ENCODE measurements at places on chromosomes 6 and 20.
A peak's percentile ranks its signal among the peaks of the same experiment; 100 is the strongest.

- DNase-seq, result no peak
These were observed 21.6 kb downstream of the TOMM34 start for GRCh38 chr20:44938637-44939036.

GRCh38 chr20:36607586-36608387, 2.2 kb downstream of the RAB5IF start:
- DNase-seq, result no peak

DNA sequence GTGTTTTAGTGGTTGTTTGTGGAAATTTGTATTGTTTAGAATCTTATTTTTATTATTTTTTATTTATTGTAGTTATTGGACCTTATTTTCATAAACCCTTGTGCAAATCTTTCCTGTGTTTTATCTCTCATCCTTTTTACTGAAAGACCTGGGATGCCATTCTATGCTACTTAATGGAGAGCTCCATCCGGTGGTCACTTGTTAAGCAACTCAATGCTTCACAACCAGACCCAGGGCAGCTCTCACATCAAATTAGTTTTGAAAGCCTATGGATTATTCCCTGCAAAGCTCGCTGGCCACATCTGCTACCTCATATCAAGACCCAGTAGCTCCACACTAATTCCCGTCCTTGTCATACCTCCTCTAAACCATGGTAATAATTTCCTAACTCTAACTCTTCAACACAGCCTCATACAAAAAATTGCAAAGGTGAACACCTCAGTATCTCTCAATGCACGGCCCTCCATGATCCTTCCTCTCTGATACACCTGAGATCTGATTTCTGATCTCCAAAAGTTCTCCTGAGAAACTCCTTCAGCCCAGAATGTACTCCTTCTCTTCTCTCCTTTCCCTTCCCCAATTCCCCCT, 296.6 kb upstream of the MANEA start:
- DNase-seq, result no peak

DNA sequence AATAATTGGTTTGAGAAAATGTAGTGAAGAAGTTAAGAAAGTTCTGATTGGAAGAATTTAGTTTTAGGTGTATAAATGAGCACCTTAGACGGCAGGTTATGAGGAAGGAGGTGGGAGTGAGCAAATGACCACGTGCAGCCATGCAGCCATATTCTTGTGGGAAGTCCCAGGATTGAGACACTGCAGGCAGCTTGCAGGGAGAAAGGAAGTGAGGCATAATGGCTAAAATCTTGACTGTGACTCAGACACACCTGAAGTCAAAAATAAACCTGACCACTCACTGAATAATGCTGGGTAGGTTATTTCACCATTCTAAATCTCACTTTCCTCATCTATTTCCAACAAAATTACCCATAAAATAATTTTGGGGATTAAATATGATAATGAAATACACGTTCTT, 16.6 kb downstream of the DSE start:
- no peak for DNase-seq

- no peak for DNase-seq
These were observed 15.4 kb downstream of the RANBP9 start for GRCh38 chr6:13696226-13696625.

- DNase-seq, result no peak
These were observed 108.6 kb downstream of the BANF2 start for GRCh38 chr20:17808357-17808756.

DNA sequence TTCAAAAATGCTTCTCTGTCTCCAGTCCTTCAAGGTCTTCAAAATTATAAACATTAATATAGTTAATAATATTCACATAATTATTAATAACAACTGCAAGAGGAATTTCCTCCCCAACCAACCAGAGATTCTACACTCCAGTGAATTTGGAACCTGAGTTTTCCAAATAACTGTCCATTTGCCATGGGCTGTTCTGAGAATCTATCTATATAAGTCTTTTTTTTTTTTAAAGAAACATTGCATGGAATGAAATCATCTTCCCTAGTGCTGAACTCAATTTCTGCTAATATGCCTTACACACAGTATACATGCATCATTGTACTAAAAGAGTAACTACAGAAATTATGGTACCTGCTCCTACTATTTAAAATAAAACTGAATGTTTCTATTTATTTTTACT, 113.9 kb downstream of the SLC22A3 start:
- no peak for DNase-seq

GRCh38 chr20:24783631-24784492, 165.2 kb upstream of the CST7 start:
- DNase-seq, result no peak

DNA sequence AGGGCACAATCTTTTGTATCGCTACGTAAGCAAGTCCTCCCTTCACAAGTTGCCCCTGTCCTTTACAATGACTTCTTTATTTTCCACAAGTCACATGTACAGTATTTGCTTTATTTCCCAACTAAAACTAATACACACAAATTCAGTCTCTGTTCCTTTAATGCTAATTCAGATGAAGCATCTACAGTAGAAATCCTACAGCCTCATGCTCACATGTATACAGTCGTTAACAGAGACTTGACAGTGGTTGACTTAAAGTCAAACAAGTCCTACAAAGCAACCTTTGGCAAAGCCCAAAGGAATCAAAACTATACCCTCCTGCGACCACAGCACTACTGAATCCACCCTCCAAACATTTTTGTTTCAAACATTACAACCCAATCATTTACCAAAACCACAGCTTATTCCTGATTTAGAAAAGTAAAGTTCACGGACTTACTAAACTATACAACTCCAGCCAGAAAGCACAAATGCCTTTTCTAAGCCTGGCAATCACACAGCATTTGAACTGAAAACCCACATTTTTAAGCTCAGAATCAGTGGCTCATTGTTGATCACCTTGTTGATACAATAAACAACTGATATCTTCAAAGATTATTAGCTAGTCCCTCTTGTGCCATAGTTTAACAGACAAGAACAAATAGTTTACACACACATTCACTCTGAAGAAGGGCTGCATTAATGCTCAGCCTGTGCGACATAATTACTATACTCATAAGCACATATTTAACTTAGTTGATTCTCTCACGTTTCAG, 70.9 kb upstream of the NHSL1 start:
- DNase-seq, result no peak

- DNase-seq, result no peak
These were observed 47.2 kb upstream of the IPCEF1 start for GRCh38 chr6:154403788-154404187.

GRCh38 chr6:2752477-2753109, 1.9 kb upstream of the MYLK4 start:
- no peak for DNase-seq

- DNase-seq, result peak; percentile 66
These were observed at the start of gene TMEM242 for GRCh38 chr6:157323255-157323965. TSS of gene TMEM242 (minus strand) at chr6:157323519. CDS start at chr6:157323499, 20 bp downstream.

DNA sequence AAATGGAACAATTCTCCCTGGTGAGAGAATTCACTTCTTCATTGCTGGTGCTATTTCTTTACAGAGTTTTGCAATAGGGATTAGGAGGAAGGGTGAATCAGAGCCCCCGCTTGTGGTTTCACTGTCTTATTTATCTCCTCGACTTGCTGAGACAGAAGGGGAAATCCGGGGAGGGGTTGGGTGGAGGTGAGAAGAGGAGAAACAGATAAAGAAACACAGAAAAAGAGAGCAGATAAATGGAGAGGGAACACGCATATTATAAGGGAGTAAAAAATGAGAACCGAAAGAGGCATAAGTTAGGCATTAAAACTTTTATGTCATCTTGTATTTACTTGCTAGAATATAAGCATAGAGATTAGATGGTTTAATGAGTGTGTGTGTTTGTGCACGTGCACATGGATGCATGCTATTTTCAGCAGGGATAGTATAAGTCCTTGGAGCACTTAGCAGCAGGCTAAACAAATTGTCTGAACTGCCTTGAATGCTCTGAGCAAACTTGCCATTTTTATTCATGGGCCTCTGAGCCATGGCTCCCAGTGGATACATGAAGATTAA, 105.0 kb downstream of the OLIG3 start:
- DNase-seq, result peak; percentile 32

DNA sequence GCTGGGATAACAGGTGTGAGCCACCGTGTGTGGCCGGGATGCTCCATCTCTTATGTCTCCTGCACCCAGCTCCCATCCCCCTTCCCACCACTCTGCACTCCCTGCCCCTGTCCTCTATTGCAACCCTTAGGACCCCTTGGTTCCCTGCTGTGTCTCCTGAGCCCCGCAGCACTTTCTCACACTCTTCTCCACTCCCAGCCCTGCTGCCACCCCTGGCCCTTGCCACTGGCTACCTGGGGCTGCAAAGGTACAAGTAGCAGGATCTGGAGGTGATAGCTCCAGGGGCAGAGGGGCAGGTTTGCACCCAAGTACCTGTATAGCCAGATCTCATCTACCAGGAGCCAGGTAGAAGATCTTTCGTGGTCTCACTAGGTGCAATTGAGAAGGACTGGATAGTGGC, 6.6 kb upstream of the CPXM1 start:
- DNase-seq, result no peak

DNA sequence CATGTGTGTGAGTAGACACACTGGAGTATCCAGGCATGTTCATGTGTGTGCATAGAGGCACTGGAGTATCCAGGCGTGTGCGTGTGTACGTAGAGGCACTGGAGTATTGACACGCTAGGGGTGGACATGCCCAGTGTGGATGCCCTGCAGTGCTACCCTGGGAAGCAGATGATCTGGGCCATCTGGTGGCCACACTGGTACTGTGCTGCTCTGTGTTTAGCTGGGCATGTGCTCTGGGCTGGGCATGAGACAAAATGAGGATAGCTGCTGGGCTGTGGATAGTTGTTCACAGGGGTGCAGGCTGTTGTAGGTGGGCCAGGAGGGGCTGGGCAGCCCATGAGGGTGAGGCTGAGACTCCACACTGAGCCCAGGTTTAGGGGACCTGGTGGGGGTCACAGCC, 24.0 kb upstream of the NPBWR2 start:
- no peak for DNase-seq

DNA sequence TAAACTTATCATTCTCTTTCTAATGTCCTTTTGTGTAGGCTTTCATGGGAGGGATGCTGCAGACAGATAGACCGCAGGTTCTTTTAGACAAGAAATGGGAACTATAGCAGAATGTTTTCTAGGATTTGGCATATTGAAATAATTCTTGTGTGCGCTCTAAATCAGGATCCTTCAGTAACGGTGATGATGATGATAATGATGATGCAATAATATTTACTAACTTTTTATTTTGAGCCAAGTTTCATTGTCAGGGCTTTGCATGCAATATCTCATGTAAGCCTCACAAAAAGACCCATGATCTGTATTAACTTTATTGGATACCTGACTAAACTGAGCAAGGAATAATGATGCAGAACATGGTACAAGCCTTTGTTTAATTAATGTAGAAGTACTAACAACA, 280.1 kb downstream of the HAO1 start:
- DNase-seq, result no peak

GRCh38 chr6:166901626-166902025, 54.7 kb downstream of the RNASET2 start:
- DNase-seq, result no peak

DNA sequence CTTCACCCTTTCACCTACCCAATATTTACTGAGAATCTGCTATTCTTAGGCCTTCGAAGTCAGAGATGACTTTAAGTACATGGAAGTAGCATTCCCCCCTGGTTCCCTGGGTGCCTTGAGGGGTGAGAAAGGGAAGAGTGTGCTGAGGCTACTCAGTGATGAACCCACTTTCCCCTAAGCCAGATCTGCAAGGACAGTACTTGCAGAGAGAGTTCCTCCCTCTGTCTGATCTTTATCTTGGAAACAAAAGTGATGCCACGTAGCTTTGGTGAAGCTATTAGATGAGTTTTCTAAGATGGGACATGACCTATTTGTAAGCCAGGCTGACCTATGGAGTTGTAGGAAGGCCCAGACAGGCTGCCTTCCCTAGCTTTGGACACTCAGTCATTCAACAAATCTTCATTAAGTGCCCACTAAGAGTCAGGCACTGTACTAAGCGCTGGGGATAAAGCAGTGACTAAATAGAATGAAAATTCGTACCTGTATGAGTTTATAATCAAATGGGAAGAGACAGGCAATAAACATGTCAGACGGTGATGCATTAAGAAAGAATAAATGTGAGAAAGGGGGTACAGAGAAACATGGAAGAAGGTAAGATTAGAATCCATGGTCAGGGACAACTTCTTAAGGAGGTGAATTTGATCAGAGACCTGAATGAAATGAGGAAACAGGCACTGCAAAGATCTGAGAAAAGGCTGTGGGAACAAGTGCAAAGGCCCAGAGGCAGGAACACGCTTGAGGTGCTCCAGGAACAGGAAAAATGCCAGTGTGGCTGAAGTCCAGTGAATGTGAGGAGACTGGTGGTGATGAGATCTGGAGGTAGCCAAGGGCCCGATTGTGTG, 42.2 kb downstream of the BCL2L1 start:
- DNase-seq, result no peak

- no peak for DNase-seq
These were observed 68.3 kb upstream of the FRMD1 start for GRCh38 chr6:168147205-168147738.

DNA sequence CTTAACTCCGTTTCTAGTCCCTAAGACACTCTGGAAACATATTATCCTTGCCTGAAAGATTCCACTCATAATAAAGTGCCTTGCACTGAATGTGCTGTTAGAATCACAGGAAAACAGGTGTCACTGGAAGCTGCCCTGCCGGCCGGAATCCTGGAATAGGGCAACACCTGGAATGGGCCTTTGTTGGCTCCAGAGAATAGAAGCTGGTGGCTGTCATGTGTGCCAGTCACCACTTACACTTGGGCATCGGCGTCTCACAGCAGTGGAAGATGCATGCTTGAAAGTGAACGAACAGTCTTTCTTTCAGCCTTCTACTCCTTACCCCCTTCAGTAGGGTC, 90.8 kb upstream of the AFDN start:
- no peak for DNase-seq

DNA sequence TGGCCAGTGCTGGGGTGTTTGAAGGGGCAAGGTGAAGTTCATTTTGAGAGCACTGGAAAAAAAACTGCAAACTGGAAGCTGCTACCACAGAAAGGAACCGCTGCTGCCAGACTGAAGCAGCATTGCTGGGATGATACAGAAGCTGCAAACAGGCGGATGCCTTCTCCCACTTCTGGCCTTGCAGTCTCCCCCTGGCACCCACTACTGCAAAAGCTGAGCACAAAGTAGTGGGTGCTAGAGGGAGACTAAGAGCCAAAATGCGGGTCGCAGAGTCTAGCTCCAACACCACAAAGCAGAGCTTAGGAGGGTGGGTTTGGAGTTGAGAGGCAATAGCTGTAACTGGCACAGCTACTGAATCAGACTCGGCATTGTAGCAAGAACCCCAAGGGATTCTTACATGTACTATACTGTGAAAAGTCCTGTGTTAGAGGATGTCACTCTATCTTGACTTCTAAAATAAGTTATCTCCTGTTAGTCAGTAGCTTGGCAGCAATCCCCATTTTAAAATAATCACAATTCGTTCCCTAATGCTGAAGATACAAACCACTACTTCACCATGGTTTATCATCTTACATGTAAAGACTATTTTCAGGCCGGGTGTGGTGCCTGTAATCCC, 44.0 kb upstream of the COL21A1 start:
- DNase-seq, result no peak

Measured in activated CD8-positive, alpha-beta memory T cell treated with anti-CD3 and anti-CD28 coated beads for 1 hour (primary cell).